ENCODE measurements at places on chromosomes 16 and 17.

- DNase-seq, result no peak
Observed at GRCh38 chr16:27432558-27432957, 30.6 kb downstream of the IL21R start.

DNA sequence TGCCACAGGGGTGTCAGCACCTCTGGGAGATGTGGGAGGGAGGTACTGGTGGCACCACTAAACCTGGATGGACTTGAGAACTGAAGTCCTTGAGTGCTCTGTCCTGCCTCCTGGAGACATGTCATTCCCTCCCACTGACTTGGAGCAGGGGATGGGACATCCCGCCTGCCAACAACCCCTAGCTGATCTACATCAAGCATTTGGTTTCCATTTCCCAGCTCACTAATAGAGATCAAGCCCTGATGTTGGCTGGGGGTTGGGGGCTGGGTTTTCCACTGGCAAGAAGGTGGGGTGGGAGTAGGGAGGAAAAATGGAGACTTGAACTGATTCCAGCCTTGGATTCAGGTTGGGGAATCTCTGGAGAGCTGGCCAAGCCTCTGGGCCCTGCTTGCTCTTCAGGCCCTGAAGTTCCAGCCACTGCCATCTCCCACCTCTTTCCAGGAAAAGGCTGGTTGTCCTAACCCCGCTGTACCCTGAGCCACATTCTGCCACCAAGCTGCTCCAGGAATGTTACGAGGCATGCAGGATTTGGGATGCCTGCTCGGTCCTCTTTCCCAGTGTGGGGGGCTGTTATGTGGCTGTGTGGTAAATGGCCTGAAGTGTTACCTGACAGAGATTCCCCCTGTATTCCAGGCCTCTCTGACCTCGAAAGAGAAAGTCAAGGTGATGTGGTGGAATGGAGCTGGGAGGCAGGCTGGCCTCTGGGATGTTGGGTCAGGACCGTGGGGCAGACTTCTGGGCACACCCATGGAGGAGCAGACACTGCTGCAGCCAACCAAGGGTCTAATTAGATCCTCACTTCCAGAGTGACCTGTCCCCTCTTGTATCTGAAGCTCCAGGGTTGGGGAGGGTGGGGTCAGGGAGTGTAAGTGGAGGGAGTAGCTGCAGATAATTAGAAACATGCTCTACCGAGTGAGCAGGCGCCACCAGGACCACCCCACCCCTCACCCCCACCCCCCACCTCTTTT is 16.7 kb downstream of the IGFBP4 start:
- DNase-seq, result no peak

GRCh38 chr17:43517161-43517560 is 29.0 kb downstream of the ETV4 start:
- DNase-seq, result peak; percentile 61

- DNase-seq, result no peak
Observed at GRCh38 chr16:2912330-2913199, 834 bp downstream of the FLYWCH1 start.

GRCh38 chr17:3167574-3167973 is 29.7 kb upstream of the OR1A2 start:
- DNase-seq, result peak; percentile 17

DNA sequence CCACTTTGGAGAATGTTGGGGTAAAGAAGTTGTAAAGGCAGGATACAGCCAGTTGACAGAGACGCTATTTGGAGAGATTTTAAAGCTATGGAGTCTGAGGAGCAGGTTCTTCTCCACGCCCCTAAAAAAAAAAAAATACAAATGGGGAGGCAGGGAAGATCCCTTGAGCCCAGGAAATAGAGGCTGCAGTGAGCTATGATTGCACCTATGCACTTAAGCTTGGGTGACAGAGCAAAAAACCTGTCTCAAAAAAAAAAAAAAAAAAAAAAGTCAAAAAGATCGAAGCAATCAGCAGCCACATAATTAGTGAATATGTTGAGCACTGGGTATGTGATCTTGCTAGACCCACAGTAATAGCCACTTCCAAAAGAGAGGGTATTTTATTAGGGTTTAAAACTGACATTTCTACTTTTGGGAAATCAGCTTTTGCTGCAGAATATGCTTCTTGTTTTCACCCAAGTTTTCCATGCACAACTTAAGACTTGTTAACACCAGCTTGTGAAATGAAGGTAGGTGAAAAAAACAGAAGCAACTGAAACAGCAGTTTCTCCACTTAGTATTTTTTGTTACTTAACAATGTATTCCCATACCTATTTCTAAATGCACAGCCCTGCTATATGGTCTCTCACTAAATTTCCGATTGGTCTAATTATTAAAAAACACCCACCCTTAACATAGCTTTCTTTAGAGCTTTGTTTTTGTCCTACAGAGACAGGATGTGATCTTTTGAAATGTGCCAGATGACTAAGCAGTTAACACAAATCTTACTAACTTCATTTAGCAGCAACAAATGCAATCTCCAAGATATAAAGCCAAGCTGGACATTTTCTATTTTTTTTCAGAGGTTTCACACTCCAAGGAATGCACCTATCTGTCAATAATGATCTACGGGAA is 2.5 kb upstream of the ARL6IP1 start:
- DNase-seq, result no peak

DNA sequence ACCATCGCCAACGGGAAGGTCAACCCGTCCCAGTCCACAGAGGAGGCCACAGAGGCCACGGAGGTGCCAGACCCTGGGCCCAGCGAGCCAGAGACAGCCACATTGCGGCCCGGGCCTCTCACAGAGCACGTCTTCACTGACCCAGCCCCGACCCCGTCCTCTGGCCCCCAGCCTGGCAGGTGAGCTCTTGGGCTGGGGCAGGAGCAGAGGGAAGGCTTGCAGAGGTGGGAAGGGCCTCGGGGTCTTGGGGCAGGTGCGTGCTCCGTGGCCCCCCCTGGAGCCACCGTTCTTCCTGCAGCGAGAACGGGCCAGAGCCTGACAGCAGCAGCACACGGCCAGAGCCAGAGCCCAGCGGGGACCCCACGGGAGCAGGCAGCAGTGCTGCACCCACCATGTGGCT is 5.1 kb downstream of the NME3 start:
- no peak for DNase-seq

DNA sequence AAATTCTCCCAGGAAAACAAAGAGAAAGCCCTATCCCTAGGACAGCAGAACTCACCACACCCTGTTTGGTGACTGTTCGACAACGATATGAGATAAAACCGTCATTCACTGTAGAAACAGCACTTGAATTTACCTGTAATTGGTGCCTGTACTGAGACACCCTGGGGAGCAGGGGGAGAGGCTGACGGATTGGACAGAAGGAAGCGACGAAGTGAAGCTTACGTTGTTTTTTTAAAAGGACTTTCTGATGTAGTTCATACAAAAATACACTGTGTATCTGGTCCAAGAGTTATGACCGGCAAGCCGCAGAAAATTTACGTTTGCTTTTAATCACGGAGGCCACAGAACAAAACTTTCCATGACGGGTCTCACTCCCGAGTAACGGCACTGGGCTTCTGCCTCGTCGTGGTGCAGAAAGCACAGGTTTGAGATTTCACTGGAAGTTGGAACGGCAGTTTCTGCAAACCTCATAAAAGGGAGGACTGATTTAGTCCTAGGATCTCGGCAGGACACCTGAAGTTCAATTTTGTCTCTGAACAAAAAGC is 9.7 kb downstream of the NXN start:
- DNase-seq, result no peak

DNA sequence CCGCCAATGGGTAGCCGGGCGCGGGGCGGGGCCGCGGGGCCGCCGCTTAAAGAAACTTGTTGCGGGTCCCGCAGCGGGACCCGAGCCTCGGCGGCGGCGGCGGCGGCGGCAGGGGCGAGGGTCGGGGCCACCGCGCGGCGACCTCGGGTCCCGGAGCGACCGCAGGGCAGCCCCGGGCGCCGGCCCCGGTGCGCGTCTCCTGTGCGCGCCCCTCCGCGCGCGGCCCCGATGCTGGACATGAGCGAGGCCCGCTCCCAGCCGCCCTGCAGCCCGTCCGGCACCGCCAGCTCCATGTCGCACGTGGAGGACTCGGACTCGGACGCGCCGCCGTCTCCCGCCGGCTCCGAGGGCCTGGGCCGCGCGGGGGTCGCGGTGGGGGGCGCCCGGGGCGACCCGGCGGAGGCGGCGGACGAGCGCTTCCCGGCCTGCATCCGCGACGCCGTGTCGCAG is at the start of gene SOX8:
SOX8 (plus strand) TSS at position 76 of the 450 bp plus-strand sequence; CDS start at position 229, 153 bp downstream.
- DNase-seq, result no peak

DNA sequence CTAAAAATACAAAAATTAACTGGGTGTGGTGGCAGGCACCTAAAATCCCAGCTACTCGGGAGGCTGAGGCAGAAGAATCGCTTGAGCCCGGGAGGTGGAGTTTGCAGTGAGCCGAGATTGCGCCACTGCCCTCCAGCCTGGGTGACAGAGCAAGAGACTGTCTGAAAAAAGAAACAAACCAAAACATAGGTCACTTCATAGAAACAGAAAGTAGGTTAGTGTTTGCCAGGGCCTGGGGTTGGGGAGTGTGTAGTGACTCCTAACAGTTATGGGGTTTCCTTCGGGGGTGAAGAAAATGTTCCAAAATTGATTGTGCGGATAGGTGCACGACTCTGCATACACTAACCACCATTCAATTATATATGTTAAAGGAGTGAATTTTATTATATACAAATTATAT is 59.2 kb downstream of the ATP2C2 start:
- no peak for DNase-seq

GRCh38 chr17:17387498-17388362 is 84.6 kb downstream of the NT5M start:
- DNase-seq, result no peak

- DNase-seq, result no peak
Observed at GRCh38 chr16:88847654-88848053, 9.1 kb downstream of the GALNS start.

DNA sequence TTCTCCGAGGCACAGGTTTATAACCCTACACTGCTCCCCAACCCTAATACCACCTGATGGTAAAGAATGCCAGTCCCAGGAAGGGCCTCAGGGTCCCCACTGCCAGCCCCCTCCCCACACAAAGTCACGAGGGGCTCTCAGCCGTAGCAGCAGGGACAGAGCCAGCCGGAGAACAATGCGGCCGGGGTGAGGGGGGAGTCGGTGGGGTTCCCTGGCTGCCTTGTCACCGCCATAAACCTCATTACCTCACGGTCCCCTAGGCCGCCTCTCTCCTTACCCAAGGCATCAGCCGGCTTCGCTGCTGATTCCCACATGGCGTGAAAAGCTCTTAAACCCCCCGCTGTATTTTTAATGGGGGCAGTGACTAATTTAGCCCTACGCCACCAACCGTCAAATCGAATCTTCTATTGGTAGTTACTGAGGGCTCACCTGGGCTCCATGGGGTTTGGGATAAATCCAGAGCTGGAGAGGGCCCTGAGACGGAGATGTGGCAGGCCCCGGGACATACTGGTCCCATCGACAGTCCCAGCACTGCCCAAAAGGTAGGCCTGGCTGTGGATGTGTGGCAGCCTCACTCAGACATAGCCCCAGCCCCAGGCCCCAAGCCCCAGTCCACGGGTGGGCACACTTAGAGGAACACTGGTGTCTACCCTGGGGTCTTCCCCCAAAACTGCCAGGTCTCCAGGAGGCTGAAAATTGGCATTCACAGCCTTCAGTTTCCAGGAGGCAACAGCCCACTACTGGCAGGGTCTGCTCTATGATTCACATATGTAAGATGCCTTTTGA is 115.3 kb downstream of the C16orf78 start:
- no peak for DNase-seq

GRCh38 chr16:57572978-57573728 is 30.7 kb downstream of the ADGRG5 start:
- DNase-seq, result no peak

- no peak for DNase-seq
Observed at GRCh38 chr16:51383909-51384308, 232.8 kb upstream of the SALL1 start.

DNA sequence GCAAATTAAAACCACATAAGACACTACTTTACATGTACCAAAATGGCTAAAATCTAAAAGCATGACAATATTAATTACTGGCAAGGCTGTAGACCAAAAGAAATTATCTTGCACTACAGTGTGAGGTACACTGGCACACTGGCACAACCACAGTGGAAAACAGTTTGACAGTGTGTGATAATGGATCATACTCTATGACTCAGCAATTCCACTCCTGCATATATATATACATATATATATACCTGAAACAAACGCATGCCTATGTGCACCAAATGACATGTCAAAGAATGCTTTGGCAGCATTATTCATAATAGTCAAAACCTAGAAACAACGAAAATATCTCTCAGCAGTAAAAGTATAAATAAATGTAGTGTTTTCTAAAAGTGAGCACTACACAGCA is 4.6 kb upstream of the DYNLRB2 start:
- no peak for DNase-seq

DNA sequence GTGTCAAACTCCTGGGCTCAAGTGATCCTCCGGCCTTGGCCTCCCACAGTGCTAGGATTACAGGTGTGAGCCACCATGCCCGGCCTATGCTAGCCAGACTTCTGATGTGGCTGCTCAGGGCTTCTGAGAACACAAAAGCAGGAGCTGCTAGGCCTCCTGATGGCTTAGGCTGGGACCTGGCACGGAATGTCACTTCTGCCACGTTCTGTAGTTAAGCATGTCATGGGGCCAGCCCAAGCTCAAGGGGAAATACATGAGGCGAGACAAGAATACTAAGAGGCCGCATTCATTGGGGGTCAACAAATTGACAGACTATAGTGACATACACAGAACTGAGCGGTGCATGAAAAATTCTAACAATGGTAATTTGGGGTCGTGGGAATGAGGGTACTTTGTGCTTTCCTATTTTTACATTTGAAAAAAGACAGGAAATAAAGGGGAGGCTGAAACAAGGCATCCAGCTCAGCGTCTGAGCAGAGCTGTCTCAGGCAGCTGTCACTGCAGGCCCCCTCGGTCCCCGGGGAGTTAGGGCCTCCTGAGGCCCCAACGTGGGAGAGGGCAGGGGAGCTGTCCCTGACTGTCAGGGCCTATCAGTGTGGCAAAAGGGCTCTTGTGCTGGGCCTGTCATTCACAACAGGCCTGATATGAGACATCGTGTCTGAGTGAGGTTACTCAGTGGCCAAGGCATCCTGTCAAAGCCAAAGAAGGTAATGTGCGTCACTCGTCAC is 26.4 kb downstream of the CFAP20 start:
- DNase-seq, result no peak

GRCh38 chr17:68356520-68356919 is 65.2 kb downstream of the ARSG start:
- peak; percentile 51 for DNase-seq

GRCh38 chr16:80305410-80305809 is 235.4 kb upstream of the DYNLRB2 start:
- DNase-seq, result no peak

Measured in GM12878 (cell line).